T-helper 2 cell treated with Interferon-gamma antibody and Interleukin-4, amounts not matched to agents 5 μg/mL and 100 μg/mL, for 36 hours (primary cell): ENCODE measurements at places on chromosomes 4 and X.

- no peak for DNase-seq
These were observed 149.9 kb downstream of the FBXO8 start for GRCh38 chr4:174133551-174133950.

DNA sequence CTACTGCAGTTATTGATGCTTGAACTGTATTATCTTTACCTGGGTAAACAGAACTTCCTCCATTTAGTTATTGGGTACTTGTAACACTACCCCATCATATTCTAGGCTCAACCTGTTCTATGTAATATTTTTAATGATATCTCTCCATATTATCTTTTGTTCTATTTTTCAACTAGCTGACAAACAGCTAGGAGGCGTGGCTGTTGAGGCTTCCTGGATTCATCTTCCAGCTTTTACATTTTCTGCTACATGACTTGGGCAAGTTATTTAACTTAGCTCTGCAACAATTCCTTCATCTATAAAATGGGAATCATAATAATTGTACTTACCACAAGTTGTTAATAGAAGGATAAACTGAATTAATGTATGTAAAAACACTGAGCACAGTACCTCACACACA, 349.3 kb downstream of the PTTG2 start:
- DNase-seq, result no peak

DNA sequence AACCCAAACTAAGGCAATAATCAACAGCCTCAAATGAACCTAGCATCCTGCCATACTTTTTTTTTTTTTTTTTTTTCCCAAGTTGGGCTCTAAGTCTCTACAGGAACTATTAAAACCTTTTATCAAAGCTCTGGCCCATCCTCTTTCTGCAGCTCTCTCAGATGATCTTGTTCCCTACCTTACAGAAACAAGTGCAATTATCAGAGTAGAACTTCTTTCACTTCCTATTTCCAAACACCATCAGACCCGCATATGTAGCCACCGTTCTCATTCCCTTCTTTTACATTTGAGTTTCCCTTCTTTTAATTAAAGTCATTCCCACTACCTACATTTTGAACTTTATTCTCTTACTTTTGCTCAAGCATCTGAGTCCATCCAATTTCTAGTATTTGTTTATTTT, 690.6 kb downstream of the DMD start:
- no peak for DNase-seq

GRCh38 chr4:25637581-25638220, 17.9 kb upstream of the SLC34A2 start:
- no peak for DNase-seq

DNA sequence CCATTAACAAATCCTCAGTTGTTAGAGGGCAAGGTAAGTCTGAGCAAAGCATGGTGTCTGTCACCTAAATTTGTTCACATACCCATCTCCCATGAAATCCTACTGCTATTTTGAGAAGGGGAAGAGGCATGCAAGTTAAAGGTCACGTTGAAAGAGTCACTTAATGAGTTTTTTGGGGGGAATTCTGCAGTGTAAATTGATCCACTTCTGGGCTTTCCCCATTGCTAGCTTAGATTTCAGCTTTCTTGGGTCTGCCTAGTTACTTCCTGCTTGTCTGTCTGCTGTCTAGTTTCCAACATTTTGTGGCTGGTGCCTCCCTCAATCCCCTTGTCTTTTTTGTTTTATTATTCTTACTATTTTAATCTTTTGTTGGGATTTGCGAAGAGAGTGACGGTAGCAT, 32.0 kb downstream of the CEP135 start:
- DNase-seq, result no peak

- no peak for DNase-seq
These were observed 284.7 kb upstream of the FTHL17 start for GRCh38 chrX:31356275-31357212.

DNA sequence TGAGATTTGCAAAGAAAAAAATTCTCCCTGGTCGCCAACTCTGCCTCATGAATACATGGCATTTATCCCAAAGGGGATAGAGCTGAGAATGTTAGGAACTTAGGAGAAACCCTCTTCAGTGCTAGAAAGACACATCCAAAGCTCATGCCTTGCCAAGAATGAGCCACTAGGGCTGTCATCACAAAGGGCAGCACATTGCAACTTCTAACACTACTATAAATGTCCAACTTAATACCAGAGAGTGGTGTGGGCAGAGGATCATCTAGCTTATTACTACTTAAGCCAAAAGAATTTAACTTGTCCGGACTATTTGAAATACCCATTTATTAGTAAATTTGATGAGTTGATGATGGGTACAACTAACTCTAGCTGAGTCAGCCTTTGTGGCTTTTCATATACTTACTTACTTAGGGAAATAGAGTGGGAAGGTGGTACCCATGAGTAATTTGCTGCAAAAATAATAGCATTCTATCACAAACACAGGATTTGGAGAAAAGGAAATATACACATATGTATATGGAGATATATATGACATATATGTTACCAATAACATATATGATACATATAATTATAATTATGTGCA, 66.3 kb upstream of the GAB1 start:
- no peak for DNase-seq

- no peak for DNase-seq
These were observed 18.4 kb upstream of the ZNF41 start for GRCh38 chrX:47501226-47502074.

- DNase-seq, result peak; percentile 19
These were observed 11.9 kb upstream of the ADH7 start for GRCh38 chr4:99447079-99447478.

GRCh38 chrX:103688946-103689345, 2.4 kb upstream of the MORF4L2 start:
- no peak for DNase-seq

DNA sequence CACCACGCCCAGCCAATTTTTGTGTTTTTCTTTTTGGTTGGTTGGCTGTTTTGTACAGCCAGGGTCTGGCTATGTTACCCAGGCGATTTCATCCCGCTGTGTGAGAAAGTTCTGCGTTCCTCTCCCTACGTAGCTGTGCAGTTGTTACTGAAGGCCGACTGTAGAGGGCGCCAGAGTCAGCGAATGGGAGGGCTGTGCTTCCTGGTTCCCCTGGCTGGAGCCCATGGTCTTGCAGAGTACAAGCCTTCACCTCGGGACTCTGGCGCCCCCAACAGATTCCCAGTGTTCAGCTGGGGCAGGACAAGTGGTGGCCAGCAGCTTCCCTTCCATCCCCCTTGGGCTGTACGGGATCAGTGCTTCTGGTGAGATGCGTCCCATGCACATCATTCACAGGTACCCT, 5.6 kb upstream of the CT45A1 start:
- no peak for DNase-seq

GRCh38 chr4:164876700-164877324, at the start of gene APELA:
Gene APELA (plus strand): TSS chr4:164877178. CDS start chr4:164877332, 154 bp downstream.
- DNase-seq, result no peak

GRCh38 chr4:18756671-18757070, 735.1 kb upstream of the LCORL start:
- no peak for DNase-seq

- DNase-seq, result no peak
These were observed 53.9 kb downstream of the PAPSS1 start for GRCh38 chr4:107666134-107666533.

DNA sequence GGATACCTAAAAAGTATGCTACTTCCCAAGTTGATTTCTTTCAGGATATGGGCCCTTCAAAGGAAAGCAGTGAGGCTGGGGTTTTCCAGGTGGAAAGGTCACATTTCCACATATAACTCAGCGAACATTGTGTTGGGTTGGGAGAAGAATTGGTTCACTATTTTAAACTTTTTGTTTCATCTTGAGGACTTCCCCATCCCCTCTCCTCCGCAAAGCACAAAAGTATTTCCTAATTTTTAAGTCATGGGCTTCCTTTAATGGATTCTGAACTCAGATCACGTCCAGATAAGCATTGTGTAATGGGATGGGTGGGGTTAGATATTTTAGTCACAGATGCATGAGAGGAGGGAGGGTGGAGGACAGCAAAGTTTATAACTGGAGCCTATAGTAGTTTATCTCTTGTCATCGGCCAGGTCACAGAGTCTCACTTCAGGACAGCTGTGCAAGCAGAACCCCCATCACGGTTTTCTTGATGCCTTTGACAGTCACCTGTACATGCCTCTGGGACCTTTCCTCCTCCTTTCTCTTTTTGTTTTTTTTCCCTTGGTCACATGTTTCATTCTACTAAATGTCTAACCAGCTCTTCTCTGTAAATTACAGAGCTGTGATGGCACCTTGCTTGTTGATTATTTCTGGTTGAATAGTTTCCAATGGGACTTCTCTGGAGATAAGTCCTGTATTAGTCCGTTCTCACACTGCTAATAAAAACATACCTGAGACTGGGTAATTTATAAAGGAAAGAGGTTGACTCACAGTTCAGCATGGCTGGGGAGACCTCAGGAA, 115.4 kb downstream of the PTTG2 start:
- no peak for DNase-seq

DNA sequence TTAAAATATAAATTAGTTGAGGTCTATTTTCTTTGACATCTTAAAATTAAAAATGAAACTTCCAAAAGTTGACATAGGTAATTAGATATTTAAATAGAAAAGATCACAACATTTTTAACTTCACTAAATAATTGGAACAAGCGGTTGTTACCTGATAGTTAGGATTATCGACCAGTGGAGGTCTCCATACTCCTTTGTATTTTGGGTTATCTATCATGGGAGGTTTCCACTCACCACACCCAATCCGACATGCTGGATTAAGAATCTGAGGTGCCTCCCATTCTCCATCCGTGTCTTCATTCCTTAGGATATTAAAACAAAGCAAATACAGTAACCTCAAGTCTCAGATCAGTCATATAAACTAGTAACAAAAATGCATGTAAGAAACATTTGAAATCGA, 22.2 kb downstream of the SCOC start:
- no peak for DNase-seq

DNA sequence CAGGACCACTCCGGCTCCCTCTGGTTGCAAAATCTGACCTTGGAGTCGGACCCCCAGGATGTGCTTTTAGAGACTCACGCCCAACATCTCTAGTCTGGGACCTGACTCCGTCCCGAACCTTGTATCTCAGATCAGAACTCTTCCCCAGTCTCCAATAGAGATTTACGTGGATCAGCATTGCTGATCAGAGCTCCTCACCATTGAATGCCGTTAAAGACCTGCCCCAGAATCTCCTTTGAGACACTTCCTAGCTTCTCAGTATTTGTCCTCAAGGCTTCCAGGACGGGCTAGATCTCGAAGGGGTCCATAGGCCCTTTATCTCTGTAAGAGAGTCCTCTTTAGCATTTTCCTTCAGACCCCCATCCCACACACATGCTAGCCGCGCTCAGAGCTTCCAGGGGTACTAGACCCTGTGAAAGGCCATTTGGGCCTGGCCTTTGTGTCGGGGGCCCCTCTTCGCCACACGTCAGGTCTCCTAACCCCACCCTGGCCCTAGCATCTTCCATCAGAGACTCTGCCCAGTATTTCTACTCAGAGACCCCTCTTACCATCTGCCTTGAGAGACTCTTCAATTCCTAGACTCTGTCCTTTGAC, 662 bp downstream of the UBA1 start:
- no peak for DNase-seq

- no peak for DNase-seq
These were observed 209.9 kb downstream of the PARM1 start for GRCh38 chr4:75142850-75143249.
